ENCODE measurements at places on chromosomes 2 and 18. TPM values are rescaled to one million over a fixed set of nuclear protein-coding genes. Genes with fewer than 3 reads are reported as not detected.
A peak's percentile ranks its signal among the peaks of the same experiment; 100 is the strongest.

DNA sequence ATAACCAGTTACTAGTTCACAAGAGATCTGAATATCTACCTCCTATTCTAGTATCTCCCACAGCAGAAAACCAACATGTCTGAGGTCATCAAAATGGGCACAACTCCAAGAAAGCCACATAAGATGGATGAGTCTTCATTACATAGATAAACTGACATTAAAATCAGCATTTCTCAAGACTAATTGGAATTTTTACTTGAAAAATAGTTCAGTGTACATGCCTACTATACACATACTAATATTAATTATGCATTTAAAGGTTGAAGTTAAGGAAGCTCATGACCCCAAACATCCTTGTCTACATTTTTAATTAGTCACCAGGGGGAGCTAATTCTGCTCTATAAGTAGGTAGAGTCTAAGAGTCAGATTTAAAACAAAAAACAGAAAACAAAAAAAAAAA, 41.9 kb downstream of the ZNF521 start:
- peak; percentile 45 for DNase-seq

DNA sequence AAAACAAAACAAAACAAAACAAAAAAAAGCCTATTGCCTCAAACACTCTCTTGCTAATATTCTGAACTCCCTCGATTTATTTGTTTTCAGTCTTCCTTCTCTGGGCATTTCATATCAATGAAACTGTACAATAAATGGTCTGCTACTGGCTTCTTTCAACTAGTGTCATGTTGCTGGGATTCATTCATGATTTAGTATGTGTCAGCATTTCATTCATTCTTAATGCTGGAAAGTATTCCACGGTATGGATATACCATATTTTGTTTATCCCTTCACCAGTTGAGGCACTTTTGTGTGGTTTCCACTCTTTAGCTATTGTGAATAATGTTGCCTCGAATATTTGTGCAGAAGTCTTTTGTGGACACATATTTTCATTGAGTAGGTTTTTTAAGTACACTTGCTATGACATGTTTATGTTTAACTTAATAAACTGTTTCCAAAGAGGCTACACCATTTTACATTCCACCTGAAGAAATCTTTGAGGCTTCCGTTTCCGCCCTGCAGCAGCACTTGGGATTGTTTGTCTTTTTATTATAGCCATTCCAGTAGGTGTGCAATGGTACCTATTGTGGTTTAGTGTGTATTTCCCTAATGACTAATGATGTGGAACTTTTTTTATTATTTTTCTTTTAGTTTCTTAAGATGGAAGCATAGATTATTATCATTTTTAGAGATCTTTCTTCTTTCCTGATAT, 543.6 kb upstream of the SOX11 start:
- DNase-seq: peak; percentile 56

The CPO gene
- total RNA-seq: 0.13 TPM

- peak; percentile 77 for DNase-seq
Observed at GRCh38 chr18:69787825-69788547, 159.7 kb downstream of the CD226 start.

The CD226 gene
- total RNA-seq: 0.53 TPM

The TCF23 gene
- under 0.01 TPM for total RNA-seq

DNA sequence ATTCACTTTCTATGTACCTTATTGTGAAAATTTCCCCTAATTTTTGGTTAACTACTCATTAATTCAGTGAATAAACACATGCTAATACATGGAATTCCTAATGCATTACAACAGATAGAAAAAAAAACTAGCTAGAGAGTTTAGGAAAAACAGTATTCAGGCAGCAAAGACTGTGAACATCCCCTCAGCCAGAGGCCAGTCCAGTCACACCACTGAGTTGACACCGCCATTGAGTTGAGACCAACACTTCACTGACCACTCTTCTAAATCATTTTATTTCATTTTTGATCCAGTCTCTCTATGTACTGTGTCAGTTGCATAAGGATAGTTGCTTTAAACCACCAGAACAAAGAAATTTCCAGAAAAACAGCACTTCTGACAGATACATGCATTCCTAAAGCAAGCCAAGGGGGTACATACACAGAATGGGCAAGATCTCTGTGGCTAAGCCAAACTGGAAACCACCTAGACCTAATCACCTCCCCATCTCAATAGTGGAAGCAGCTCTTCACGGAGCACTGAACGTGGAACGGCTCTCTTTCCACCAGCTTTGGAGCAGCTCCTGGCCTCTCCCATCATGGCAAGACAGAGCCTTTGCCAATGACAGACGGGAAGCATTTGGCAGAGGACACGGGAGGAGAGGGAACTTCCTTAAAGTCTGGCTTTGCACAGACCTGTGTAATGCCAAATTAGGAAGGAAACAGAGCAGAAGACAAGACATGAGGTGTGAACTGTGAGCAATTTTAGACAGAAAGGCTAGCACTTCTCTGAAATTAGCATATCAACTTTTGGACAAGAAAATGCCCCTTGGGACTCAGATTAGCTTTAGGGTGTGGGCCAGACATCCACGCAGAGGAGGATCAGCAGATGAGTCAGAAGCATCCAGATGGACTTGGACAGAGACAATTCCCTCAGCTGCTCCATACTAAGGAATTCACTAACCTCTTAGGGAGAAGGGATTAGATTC, 36.4 kb downstream of the CACNB4 start:
- DNase-seq: peak; percentile 46

Data from bronchial epithelial cell (primary cell).